ENCODE measurements at places on chromosomes 7 and 10.

- no peak for DNase-seq
These were observed 111.8 kb downstream of the HPSE2 start for GRCh38 chr10:99123851-99124250.

- no peak for DNase-seq
These were observed 34.6 kb downstream of the ZEB1 start for GRCh38 chr10:31353574-31353973.

GRCh38 chr10:47058032-47058702, 146.9 kb downstream of the PTPN20 start:
- DNase-seq = no peak

DNA sequence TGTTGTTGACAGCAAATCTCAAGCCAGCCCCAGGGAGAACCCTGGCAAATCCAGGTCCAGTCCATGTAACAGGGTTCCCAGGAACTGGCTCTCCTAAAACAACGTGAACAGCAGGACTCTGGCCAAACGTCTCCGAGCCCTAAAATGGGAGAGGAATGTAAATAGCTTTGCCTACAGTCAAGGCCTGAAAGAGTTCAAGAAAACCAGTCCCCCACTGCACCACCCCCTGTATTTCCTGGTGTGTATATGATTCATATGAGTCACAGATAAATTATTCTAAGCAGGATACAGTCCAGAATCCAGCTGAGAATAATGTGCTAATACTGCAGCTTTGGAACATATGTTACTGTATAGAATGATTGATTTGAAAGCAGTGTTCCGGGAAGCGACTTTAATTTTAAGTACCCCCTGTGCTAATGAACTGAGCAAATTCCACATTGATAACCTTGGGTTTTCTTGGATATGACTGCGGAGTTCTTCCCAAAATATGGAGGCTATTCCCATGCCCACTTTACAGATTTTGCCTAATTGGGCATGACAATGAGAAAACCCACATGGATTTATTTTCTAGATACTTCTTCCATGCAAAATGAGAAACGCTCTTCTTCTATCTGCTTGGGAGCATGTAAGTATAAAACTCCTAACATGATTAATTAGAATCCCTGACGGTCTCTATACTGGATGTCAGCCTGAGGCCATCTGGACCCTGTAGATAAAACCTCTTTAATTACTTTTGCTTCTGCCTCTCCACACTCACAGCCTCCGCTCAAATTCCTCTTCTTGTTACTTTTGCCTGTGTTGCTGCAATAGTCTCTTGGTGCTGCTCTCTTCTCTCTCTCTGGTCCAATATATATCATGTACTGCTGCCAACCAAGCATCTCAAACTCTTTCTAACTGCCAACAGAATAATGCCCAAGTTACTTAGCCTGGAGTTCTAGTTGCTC, 50.2 kb downstream of the LAMB4 start:
- no peak for DNase-seq

DNA sequence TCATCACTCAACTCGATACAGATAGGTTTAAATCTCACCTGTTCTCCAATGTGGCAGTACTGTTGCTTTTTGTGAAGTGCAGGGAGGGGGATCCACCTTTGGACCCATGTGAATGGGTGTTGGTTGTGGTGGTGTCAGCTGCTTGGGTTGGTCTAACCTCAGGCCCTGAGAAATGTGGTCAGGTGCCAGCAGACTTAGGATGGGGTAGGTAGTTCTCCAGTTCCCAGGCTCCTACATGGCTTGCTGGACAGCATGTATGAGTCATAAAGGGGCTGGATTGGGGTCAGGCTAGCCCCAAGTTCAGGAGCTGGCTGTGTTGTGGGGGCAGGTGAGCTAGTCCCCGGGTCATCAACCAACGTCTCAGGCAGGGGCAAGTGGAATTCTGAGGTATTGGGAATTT, 472.6 kb upstream of the CNTNAP2 start:
- DNase-seq = no peak

- DNase-seq = no peak
These were observed 41.9 kb upstream of the NXPH1 start for GRCh38 chr7:8391353-8392062.

Measured in activated T-cell treated with anti-CD3 and anti-CD28 coated beads for 1 hour (primary cell).